Activated CD8-positive, alpha-beta memory T cell treated with anti-CD3 and anti-CD28 coated beads, Interleukin-2, amount 10 ng/mL, durations not matched to agents 7 days and 5 days (primary cell): ENCODE measurements at places on chromosomes 1 and 21. TPM values are rescaled to one million over a fixed set of nuclear protein-coding genes. Genes with fewer than 3 reads are reported as not detected.

The WLS gene
- not detected for total RNA-seq

GRCh38 chr21:15224346-15225086, 159.7 kb upstream of the NRIP1 start:
- DNase-seq, result no peak

The SEC16B gene
- total RNA-seq, result not detected

The FHAD1 gene
- not detected for total RNA-seq

The ADGRL4 gene
- total RNA-seq, result not detected

DNA sequence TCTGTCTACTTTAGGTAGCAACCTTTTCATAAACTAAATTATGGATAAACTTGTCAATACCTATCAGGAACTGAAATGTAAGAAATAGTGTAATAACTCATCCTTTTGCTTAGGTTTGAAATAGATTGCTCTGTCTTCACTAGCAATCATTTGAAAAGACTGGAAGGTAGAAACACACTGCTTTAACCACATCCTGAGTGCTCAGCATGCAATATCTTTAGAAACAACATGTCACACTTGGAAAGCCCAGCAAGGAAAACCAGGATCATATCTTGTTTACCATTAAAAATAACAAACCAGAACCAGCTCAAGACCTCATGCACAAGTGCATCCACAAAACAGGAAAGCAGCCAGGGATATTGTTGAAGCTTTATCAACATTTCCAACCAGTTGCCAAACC, 3.6 kb downstream of the KCNJ6 start:
- no peak for DNase-seq

The MNDA gene
- total RNA-seq, result not detected

The CFHR1 gene
- not detected for total RNA-seq

DNA sequence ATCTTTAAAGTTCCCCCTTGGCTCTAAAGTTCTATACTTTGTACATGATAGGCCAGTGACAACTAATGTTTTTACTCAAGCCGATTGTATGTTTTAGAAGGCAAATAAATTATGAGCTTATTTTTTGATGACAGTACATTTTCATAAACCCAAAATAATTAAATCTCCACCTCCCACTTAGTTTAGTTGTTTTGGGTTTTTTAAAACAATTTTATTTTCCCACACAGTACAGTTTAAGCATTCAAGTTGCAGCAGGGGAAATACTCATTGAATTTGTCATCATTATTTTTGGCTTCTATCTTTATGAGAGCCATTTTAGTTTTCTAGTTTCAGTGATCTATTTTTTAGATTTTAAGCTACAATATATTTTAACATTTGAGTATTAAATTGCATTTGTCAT, 93.6 kb downstream of the OLFML2B start:
- no peak for DNase-seq

The NUF2 gene
- 82.9 TPM for total RNA-seq

The ATP6V1G3 gene
- not detected for total RNA-seq

GRCh38 chr1:77202751-77203150, 16.5 kb downstream of the PIGK start:
- no peak for DNase-seq

- no peak for DNase-seq
Measured at GRCh38 chr1:208928349-208929010, 655.0 kb upstream of the CAMK1G start.

DNA sequence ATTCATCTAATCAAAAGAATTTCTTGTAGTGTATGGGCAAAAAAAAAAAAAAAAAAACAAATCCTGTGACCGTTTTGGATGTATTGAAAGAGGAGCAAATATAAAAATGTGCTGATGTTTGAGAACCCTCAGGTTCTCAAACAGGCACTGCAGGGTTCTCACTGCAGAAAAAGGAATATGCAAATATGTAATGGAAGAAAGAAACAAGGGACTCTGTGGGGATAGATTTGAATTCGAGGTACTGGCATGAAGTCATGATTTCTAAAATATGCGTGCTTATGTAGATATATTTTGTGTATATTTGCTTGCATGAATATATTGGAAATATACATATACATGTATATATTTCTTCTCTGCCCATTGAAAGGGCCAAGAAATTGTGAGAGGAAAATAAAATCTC, 365.0 kb upstream of the RUNX1 start:
- DNase-seq, result no peak

DNA sequence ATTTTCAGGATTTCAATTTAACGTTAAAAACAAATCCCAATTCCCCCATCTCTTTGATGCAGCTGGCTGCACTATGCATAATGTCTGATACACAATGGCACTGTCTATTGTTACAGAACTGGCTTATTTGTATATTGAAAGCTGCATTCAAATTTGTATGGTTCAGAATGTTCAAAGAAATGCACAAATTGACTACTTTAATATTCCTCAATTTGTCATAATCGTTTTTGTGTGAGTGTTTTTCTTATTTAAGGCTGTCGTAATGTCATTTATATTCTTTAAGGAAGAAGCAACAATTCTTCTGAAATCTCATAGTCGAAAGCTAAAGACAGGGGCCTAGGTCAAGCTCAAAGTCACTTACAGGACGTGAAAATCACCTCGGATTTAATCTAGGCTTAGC, 341.4 kb upstream of the ZRANB2 start:
- DNase-seq, result no peak

- peak; percentile 26 for DNase-seq
Measured at GRCh38 chr21:46161633-46162592, 6.5 kb upstream of the FTCD start.

DNA sequence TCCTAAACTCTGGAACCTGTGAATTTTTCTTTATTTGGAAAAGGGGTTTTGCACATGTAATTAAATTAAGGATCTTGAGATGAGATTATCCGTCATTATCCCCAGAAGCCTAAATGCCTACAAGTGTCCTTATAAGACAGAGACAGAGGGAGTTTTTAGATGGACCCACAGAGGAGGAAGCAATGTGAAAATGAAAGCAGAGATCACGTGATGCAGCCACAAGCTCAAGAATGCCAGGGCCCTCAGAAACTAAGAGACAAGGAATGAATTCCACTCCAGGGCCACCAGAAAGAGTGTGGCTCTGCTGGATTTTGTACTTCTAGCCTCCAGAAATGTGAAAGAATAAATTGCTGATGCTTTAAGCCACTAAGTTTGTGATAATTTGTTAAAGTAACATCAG, 183.6 kb upstream of the UBE2U start:
- no peak for DNase-seq

DNA sequence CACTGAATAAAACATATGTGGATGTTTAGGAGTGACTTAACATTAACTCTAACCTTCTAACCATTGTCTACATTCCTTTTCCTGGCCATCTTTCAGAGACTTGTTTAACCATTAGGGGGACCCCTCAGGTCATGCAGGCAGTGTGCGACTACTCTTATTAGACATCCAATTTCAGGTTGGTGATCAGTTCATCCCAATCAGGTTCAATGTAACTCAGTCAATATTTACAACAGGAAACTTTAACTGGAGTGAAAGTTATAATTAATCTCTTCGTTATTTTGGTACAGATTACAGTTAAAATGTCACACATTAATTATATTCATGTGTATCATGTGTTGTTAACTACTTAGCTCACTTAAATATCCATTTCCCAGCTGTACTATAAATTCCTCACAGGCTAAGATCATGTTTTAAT, 68.8 kb upstream of the RGS1 start:
- peak; percentile 51 for DNase-seq

The IFNLR1 gene
- total RNA-seq, result 6.8 TPM

DNA sequence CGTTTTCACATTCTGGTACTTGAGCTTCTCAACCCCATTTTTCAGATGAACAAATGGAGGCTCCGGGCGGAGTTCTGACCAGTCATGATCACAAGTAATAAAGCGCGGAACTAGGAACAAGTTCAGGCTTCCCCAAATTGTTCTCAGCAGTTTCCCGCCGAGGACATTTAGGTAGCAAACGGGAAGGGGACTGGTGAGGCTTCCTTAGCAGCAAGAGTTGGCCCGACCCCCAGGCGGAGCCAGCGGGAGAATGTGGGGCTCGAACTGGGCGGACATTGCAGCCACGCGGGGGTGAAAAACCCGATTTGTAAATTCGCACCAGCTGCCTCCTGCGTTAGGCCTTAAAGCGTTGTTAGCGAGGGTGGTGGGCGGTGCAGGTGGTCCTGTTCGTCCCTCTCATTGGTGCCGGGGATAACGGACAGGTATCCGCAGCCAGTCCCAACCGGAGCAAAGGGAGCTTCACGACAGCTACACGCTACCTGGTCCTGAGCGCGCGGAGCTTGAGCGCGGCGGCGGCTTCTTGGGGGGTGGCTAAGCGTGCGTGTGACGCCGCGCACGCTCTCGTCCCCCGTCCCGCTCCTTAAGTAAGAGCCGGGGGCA, 15.3 kb downstream of the SEMA6C start:
- peak; percentile 82 for DNase-seq

- no peak for DNase-seq
Measured at GRCh38 chr1:159859767-159860322, 2.6 kb downstream of the VSIG8 start.

The SLAMF8 gene
- total RNA-seq, result 0.70 TPM

The SPRR1A gene
- total RNA-seq, result not detected

- no peak for DNase-seq
Measured at GRCh38 chr1:7648761-7649384, 122.2 kb upstream of the VAMP3 start.

GRCh38 chr1:60831780-60832179, 250.6 kb upstream of the NFIA start:
- no peak for DNase-seq

The OLIG1 gene
- not detected for total RNA-seq

GRCh38 chr1:177786176-177786745, 183.6 kb downstream of the SEC16B start:
- DNase-seq, result no peak

DNA sequence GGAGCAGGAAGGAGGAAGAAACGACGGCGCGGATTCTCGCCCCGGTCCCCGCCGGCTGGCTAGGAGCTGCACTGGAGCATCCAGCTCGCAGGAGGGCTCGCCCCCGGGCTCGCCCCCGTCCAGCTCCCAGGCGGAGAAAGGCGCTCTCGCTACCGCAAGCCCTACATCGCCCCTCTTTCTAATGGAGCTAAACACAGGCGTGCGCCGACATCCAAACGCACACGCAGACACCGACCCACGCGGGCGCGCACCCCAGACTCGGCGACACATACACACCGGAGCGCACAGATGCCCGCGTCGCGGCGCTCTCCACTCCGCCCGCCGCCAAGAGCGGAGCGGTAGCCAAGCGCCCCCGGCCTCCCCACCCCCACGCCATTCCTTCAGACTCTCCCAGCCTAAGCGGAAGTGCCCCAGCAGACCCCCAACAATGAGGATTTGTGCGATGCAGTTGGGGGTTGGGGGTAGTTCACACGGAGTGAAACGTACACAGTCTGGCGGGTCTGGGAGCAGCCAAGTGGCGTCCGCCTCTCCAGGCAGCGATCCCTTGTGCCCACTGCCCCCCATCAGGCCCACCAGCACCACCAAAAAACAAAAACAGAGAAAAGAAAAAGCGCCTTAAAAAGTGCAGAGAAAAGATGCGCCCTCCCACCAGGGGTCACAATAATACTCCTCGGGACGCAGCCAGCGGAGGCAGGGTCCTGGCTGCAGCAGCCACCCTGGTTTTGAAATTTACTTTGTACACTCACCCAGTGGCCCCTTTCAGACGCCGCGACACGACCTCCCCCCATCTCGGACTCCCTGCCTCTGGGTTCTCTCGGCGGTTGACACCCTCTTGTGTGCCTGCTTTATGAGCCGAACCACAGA, 1.4 kb downstream of the DAB1 start:
- DNase-seq, result no peak

- no peak for DNase-seq
Measured at GRCh38 chr1:226149806-226150205, 36.7 kb downstream of the ACBD3 start.

The AGO4 gene
- 16.1 TPM for total RNA-seq

DNA sequence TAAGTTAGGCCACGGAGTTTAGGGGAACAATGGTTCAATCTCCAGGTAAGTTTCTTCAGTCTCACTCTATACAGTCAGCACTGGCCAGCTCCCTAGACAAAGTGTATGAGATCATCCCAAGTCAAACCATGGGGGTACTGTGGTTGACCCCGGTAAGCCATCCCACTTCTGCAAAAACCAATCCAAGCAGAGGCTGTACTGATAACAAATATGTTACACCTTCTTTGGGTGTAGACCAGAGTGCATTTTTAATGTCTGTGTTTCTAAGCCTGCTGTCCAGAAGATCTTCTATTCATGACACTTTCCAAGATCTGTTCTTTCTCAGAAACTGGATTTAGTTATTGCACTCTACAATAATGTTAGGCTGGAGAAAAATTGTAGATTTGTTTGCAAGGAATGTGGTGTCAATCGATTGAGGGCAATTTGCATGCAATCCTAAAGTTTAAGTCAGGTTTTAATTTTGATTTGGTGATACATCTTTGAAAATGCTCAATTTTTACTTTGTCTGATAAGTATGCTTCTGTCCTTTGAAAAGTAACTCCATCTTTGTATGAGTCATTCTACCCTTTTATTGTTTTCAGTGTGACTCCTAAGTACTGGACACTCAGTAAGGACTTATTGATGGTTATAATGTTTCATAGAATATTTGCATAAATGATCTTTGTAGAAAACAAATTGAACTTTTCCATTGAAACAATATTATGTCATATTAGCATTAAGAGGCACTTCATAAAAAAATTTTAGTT, 152.4 kb downstream of the HLX start:
- no peak for DNase-seq
